HFFc6 (cell line): ENCODE measurements at places on chromosomes 16 and 17. TPM values are rescaled to one million over a fixed set of nuclear protein-coding genes. Genes with fewer than 3 reads are reported as not detected.

SLC5A11 gene
- not detected in 3 replicates for total RNA-seq

RNF112 gene
- 0.40 and 0.81 TPM in 2 replicates for total RNA-seq

CLEC18A gene
- total RNA-seq: 0.25 TPM in 1 of 3 replicates, not detected in the others

CBX2 gene
- 1.2 to 1.7 TPM (median 1.5 TPM) in 3 replicates for total RNA-seq

CDYL2 gene
- 16.3 and 22.3 TPM in 2 replicates for total RNA-seq

CCL17 gene
- total RNA-seq: not detected in 3 replicates

- no peak overlapping the region for H3K4me3 ChIP-seq
- peaks cover 6% of the 10 kb centered on the region; the same call in 1 of the 2 replicates for H3K36me3 ChIP-seq
- peaks cover 14% of the 10 kb centered on the region for H3K27me3 ChIP-seq
- H3K27ac ChIP-seq: no peak overlapping the region
Measured at GRCh38 chr17:15918661-15919259, 26.2 kb upstream of the ADORA2B start.

GRCh38 chr17:35438433-35438832, 6.1 kb upstream of the SLFN12 start:
- DNase-seq: no peak
- no peak overlapping the region for H3K4me3 ChIP-seq
- H3K27ac ChIP-seq: no peak overlapping the region
- peaks cover 9% of the 10 kb centered on the region for H3K4me1 ChIP-seq
- H3K36me3 ChIP-seq: no peaks in the 10 kb centered on the region

- no peak overlapping the region for H3K4me3 ChIP-seq
- H3K4me1 ChIP-seq: no peaks in the 10 kb centered on the region
- no peak for DNase-seq
- H3K27ac ChIP-seq: no peak overlapping the region
Measured at GRCh38 chr16:21697032-21697431, 33.3 kb downstream of the OTOA start.
